Stimulated activated CD4-positive, alpha-beta T cell treated with anti-CD3 and anti-CD28 coated beads, Interleukin-1b, Interleukin-23, amount 100 ng/mL, for 1 hour (primary cell): ENCODE measurements at places on chromosomes 6 and 20.

GRCh38 chr6:125107896-125108295 lies 45.7 kb upstream of the TPD52L1 start:
- DNase-seq = no peak

- no peak for DNase-seq
These were observed 47.6 kb downstream of the CPXM1 start for GRCh38 chr20:2752567-2753460.

DNA sequence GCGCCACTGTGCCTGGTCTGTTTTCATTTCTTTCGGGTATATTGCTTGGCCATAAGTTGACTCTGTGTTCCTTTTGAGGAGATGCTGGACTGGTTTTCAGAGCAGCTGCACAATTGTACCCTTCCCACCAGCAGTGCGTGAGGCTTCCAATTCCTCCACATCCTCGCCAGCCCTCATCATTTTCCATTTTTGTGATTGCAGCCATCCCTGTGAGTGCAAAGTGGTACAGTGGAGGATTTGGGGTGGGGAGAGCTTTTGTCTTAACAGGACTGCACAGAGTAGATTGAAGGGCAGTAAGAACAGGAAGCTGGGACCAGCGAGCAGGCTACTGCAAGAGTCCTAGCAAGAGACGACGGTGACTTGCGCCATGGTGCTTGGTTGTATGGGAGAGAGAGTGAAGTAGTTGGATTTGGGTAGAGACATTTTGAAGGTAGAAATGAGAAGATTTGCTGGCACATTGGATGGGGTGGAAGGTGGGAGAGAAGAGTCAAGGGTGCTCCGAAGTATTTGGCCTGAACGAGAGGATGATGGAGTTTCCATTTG lies 18.3 kb downstream of the BCAS4 start:
- DNase-seq = no peak

GRCh38 chr6:73727114-73727513 lies 31.1 kb downstream of the CD109 start:
- no peak for DNase-seq

- no peak for DNase-seq
These were observed 109.7 kb upstream of the CCDC28A start for GRCh38 chr6:138663892-138664291.

DNA sequence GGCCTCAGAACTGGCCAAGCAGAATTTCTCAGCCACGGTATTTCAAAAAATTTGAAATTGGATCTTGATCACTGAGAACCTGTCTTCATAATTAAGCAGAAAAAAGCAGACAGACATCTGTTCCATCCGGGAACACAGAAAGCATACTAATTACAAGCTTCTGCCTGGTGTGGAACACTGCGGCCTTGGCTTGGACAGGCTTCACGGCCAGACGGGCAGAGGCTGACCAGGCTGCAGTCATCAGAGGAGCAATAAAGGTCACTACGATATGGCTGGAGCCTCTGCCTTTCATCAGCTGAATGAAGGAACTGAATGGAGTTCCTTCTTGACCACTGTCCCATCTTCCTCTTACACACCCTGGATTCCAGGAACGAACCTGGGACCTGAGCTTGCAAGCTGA lies 3.9 kb upstream of the NRSN1 start:
- no peak for DNase-seq

DNA sequence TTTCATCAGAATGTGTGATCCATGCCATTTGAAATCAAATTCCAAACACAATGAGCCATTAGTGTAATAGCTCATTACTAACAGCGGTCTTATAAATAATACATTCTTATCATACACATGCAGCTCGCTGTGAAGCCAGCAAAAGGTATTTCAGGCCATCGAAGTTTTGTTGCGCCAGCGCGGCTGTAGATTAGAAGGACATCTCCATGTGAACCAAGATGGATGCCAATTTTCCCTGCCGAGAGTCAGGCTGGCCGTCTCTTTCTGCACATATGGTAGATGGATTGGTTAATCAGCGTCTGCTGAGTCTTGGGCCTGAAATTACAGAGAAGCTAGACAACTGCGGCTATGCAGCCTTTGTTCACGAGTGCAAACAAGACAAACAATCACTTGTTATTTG lies 44.1 kb downstream of the CFAP61 start:
- DNase-seq = no peak

GRCh38 chr6:170165471-170166117 lies 125.3 kb downstream of the DLL1 start:
- DNase-seq = no peak

DNA sequence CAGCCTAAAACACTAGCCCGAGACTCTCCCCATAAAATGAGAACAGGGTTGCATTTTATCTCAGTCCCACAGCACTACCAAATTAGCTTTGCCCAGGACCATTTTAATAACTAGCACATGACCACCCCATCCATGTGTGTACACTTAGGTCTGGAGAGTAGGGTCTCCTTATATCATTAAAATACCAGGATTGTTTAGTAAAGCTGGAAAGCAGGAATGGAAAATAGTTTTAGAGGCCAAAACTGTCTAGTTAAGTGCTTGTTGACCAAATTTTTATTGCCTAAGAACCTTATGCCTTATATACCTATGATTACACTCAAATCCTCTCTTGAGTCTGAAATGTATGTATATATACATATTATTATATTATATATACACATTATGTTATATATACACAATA lies 608.4 kb downstream of the HDGFL1 start:
- no peak for DNase-seq
